B cell (primary cell): ENCODE measurements at places on chromosomes 16 and 17.

- DNase-seq = peak; percentile 59
These were observed 22.7 kb upstream of the GPRC5B start for GRCh38 chr16:19907161-19907992.

DNA sequence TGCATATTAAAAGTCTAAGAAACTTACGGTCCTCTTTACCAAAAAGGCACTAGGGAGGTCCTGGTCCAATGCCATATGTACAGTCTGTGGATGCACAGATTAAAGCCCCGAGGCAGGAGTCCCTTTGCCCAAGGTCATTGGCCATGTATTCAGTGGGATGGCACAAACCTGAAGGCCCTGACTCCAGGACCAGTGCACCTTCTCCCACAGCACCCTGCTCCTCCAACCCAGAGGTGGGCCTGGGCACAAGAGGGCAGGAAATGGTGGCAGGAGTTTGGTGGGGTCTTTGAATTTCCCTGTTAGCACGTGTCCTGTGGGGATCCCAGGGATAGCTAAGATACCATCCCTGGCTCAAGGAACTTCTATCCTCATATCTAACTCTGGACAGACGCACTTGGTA lies 28.5 kb downstream of the TLE7 start:
- no peak for DNase-seq

- DNase-seq = peak; percentile 70
These were observed 587 bp downstream of the PLD6 start for GRCh38 chr17:17205368-17206123.

DNA sequence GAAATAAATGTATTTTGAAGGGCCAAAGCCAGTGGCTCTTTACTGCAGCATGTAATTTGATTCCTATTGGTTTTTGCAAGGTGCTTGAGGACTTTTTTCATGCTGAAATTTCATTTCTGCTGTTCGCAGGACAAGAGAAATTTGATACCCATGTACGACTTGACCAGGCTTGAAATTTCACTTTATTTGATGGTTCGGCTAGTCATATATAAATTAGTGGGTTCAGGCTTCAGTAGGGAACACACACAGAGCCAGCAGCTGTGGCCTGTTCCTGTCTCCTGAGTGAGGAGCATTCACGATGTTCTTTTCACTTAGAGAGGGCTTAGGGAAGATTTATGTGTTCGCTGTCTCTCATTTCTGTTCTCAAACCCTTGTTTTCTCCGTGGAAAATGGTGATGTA lies 258.4 kb upstream of the CACNG5 start:
- no peak for DNase-seq

GRCh38 chr17:58402047-58402446 lies 15.3 kb downstream of the RNF43 start:
- DNase-seq = no peak

DNA sequence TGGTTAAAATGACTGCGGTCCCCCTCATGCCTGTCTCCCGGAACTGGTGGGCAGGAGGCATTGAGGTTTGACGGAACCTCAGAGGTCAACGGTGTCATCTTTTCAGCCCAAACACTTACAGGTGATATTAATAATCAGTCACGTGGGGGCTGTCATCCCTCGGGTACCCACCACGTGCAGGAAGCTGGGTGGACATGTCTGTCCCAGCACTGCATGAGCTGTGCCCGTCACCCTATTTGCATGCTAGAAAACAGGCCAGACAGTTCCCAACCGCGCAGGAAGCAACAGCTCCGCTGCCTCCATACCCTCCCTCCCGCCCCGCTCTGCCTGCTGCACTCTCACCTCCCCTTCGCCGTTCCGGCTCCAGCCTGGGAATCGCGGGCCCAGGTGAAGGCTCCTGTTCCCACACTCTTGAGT lies 1.4 kb downstream of the SYNGR3 start:
- peak; percentile 89 for DNase-seq

GRCh38 chr17:81346908-81347349 lies 48.3 kb upstream of the BAHCC1 start:
- no peak for DNase-seq

GRCh38 chr16:16019488-16019887 lies 70.1 kb downstream of the ABCC1 start:
- no peak for DNase-seq
